CD4-positive, alpha-beta T cell treated with Interleukin-21 for 1 hour (primary cell): ENCODE measurements at places on chromosomes 5 and 9.

- DNase-seq: no peak
Observed at GRCh38 chr9:82191082-82191770, 202.7 kb downstream of the SPATA31D1 start.

GRCh38 chr9:76223749-76224340 is 170.4 kb downstream of the RFK start:
- no peak for DNase-seq

- no peak for DNase-seq
Observed at GRCh38 chr9:93308158-93308602, 124.2 kb downstream of the WNK2 start.

- no peak for DNase-seq
Observed at GRCh38 chr9:93624977-93625376, 48.6 kb downstream of the PHF2 start.

DNA sequence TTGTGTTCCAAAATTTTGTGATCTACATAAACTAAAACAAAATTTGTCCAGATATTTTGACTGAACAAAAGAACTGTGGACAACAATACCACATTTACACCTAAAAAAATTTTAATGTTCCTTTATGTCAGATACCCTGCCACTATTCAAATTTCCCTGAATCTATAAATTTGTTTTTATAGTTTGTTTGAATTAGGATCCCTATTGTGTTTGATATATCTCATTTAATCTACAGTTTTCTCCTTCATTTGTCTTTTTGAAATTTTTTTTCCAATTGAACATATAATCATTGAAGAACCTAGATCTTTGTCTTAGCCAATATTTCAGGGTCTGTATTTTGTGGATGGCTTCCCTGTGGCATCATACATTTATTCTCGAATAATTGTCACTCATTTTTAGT is 5.7 kb downstream of the AGGF1 start:
- no peak for DNase-seq

GRCh38 chr9:91166796-91167366 is 194.8 kb downstream of the AUH start:
- DNase-seq: no peak
